Activated T-helper 2 cell treated with anti-CD3 and anti-CD28 coated beads, Interferon-gamma antibody, Interleukin-2, Interleukin-4, amounts not matched to agents 10 μg/mL and 5 μg/mL and 100 μg/mL, durations not matched to agents 14 hours and 24 hours and 36 hours (primary cell): ENCODE measurements at places on chromosomes 5 and 9. TPM values are rescaled to one million over a fixed set of nuclear protein-coding genes. Genes with fewer than 3 reads are reported as not detected.
A peak's percentile ranks its signal among the peaks of the same experiment; 100 is the strongest.

FBN2 gene
- not detected in 2 replicates for total RNA-seq

DNA sequence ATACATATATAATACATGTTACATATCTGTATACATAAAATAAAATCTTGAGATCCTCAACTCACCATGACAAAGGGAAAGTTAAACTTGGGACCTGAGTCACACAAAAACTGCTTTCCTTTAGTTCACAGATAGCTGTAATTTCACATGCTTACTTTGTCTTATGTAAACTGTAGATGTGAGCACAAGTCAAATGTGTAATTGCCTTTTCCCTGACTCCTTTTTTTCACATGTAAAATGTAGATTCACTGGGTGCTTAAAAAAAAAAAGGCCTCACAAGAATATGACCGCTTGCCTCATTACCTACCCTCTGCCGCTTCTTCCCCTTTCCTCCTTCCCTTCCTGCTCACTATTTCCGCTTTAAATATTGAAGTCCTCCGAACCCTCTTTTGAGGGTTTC, 21.9 kb upstream of the FAM169A start:
- no peak for DNase-seq
- H3K4me3 ChIP-seq, result no peak overlapping the region
- H3K27ac ChIP-seq, result no peak overlapping the region
- H3K27me3 ChIP-seq, result peaks cover 13% of the 10 kb centered on the region
- H3K4me1 ChIP-seq, result no peaks in the 10 kb centered on the region

- H3K4me3 ChIP-seq, result peak overlapping the region; percentile 97
- peaks cover 7% of the 10 kb centered on the region for H3K36me3 ChIP-seq
- peak overlapping the region; percentile 94 for H3K27ac ChIP-seq
- H3K27me3 ChIP-seq, result no peaks in the 10 kb centered on the region
- peak; percentile 61 for DNase-seq
- H3K4me1 ChIP-seq, result peaks cover 25% of the 10 kb centered on the region
Observed at GRCh38 chr5:134527156-134527960, 1.9 kb downstream of the JADE2 start.

- H3K27ac ChIP-seq, result no peak overlapping the region
- H3K27me3 ChIP-seq, result no peaks in the 10 kb centered on the region
- H3K4me3 ChIP-seq, result no peak overlapping the region
Observed at GRCh38 chr5:111574311-111574710, 62.0 kb upstream of the STARD4 start.

CCDC171 gene
- 1.8 and 2.0 TPM in 2 replicates for total RNA-seq

PDE6A gene
- not detected in 2 replicates for total RNA-seq

SAP30L gene
- total RNA-seq, result 35.9 and 36.0 TPM in 2 replicates

DNA sequence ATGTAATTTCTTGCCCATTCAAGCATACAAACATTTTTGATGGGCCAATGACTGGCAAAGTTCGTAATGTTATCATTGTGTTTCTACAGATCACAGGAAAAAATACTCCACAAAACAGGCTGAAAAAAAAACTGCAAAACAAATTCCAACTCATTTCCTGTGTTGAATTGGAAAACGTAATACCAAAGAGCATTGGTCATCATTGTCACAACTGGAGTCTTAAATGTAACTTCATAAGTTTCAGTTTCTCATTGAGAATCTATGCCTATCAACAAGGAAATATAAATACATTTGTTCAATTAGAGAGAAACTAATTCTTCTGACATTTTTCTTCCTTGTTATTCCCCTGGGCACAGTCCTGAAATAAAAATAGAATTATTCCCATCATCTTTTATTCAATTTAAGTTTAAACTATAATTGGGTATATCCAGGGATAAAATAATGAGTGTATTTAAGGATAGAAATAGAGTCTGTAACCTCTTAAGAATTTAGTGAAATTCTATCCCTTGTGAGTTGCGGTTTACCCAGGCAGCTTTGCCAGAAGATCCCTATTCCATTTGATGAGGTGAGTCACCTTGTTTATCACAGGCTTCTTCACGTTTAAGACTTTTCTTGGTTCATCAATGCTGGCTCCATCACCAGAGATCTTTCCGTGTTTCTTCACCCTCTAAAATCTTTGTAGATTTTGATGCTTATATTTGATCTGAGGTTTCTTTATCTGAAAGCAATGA, 112.7 kb upstream of the ITGA1 start:
- DNase-seq, result no peak
- no peak overlapping the region for H3K27ac ChIP-seq
- peaks cover 5% of the 10 kb centered on the region for H3K4me1 ChIP-seq

DNA sequence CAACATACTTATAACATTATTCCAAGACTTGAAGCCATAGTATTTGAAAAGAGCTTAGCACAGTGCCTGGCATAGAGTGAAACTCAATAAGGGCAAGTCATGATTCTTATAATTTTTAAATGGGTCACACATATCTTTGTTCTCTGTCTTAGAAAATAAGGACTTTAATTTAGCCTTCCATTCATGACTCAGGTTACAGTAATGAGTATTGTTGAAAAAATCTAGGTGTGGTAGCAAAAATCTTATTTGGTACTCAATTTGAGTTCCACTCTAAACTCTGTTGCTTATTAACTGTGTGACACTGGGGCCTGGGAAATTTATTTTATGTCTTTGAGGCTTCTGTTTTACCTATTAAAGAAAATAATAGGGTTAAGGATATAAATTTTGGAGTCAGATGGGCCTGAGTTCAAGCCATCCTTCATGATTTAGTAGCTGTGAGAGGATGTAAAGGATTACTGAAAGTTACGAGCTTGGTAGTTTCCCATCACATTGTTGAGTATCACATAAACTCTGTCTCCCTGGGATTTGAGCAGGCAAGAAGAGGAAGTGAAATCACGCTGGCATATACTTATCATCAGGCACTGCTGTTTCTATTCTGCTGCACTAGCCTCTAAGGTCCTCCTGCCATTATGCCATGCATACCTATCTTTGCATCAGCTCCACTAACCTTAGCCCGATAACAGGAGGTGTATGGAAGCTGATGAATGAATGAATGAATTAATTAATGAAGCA, 1.5 kb downstream of the SPINK9 start:
- H3K27ac ChIP-seq, result no peak overlapping the region
- no peak overlapping the region for H3K4me3 ChIP-seq
- H3K36me3 ChIP-seq, result no peaks in the 10 kb centered on the region
- DNase-seq, result no peak

DNA sequence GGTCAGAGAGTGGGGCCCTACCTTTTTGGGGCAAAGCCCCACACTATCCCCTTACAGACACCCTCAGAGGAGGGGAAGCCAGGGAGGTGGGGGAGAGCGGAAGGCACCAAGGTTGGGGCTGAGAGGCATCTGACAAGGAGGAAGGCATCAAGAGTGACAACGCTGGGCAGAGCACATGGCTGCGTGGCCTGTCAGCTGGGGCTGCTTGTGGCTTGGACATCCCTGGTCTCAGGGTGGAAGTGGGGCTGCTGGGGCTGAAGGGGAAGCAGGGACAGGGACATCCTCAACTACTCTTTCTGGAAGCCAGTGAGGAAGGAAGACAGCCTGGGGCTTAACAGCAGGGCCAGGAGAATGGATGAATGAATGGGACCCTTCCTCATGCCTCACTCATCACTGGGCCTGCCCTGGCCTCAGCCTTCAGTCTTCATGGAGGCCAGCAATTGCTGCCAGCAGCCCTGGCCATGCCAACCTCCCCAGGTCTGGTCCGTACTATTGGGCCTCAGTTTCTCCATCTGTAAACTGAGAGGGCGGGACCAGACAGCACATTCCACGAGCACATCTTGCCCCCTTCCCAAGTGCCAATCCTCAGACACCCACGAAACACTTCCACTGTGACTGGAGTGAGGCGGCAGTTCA, 993 bp upstream of the RALGDS start:
- DNase-seq, result no peak
- peak overlapping the region; percentile 34 for H3K4me3 ChIP-seq
- H3K27me3 ChIP-seq, result no peaks in the 10 kb centered on the region
- H3K4me1 ChIP-seq, result peaks cover 36% of the 10 kb centered on the region

DNA sequence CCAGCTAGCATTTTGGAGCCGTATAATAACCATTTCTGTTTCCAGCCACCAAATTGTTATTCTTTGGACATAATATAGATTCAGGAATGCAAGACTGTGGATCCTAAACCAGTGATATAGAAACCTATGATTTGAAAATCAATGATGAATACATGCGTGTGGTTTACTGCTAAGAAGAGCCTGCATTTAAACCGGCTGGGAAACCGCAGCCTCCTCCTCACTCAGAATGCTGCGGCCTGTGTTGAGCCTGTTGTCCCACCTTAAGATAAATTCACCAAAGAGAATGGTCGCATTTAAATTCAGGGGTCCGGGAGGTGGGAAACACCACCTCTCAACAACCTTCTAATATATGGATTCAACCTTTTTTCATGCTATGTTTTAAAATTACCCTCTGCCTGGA, 148.0 kb downstream of the MEF2C start:
- H3K27me3 ChIP-seq, result peaks cover 11% of the 10 kb centered on the region
- DNase-seq, result no peak
- peaks cover 5% of the 10 kb centered on the region for H3K4me1 ChIP-seq
- no peaks in the 10 kb centered on the region for H3K36me3 ChIP-seq
- no peak overlapping the region for H3K27ac ChIP-seq

DNA sequence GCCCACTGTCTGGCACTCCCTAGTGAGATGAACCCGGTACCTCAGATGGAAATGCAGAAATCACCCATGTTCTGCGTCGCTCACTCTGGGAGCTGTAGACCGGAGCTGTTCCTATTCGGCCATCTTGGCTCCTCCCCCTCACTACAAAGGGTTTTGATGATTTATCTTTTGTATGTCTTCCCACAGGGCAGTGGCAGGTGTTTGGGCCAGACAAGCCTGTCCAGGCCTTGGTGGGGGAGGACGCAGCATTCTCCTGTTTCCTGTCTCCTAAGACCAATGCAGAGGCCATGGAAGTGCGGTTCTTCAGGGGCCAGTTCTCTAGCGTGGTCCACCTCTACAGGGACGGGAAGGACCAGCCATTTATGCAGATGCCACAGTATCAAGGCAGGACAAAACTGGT, 9.4 kb downstream of the BTNL8 start:
- no peak overlapping the region for H3K4me3 ChIP-seq
- H3K27ac ChIP-seq, result no peak overlapping the region
- H3K27me3 ChIP-seq, result no peaks in the 10 kb centered on the region

DNA sequence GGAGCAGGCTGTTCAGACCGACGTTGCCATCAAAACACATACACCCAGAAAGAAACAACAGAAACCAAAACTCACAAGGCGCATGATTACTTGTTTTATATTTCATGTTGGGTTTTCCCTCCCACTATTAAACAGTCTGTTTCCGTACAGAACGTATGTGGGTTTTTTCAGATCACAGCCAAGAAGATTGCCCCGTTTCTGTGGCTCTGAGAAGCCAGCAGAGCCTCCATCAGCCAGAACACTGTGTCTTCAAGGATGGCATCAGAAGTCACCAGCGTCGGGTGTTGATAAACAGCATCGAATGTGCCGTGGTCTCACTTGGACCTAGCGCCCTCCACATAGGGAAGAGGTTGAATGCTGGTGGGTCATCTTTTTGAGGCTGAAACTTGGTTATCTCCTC, 42.8 kb downstream of the FAM78A start:
- peak overlapping the region; percentile 85 for H3K27ac ChIP-seq
- no peak for DNase-seq
- peaks cover 57% of the 10 kb centered on the region for H3K36me3 ChIP-seq
- H3K4me3 ChIP-seq, result peak overlapping the region; percentile 39
- H3K27me3 ChIP-seq, result no peaks in the 10 kb centered on the region
- H3K4me1 ChIP-seq, result peaks cover 23% of the 10 kb centered on the region

DNA sequence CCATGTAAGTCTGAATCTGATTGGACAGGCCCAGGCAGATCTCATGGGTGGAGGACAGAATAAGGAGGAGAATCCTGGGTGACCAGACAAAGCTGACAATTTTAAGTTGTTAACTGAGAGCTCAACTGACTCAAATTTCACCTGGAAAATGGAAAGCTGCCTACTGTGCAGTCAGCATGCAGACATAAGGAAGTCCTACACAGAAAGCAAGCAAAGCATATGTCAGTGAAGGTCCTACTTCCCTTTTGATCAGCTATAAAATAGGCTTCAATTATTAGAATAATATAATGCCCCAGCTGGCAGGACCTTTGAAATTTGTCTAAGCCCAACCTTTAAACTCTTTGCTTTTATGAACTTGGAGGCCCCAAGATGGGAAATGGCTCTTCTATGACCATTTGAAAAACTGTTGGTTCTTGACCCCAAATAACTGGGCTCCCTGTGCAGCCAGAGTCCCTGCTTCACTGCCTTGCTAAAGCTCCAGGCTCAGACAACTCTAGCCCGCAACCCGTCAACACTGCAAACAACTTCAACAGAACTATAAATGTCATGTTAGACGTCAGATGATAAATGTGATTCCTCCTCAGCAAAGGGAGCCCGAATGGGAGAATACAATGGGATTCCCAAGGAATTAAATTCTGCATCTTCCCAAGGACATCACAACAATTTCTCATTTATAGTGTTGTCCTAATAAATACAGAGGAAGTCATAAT, 118.9 kb upstream of the ADRA1B start:
- H3K27me3 ChIP-seq, result peaks cover 6% of the 10 kb centered on the region
- no peak overlapping the region for H3K27ac ChIP-seq
- no peak overlapping the region for H3K4me3 ChIP-seq
- DNase-seq, result no peak

DNA sequence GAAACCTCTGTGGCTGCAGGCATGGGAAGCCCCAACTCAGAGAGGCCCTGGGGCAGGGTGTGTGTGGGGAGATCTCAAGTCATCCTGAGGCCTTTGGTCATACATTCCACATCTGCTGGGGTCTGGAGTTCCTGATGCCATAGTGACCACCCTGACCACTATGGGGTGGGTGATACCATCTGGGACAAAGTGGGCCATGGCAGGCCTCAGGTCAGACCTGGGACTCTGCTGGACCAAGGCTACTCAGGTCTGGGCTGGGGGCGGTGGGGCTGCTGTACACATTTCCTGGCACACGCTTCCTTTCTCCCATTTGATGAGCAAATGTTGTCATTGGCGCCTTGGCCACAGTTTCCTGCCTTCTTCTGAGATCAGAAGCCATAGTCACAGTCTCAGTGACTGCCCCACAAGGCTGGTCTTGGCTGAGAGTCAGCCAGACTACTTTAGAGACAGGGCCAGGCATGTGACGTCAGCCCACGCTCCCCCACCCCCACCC, 15.1 kb upstream of the ACSL6 start:
- no peak overlapping the region for H3K27ac ChIP-seq
- H3K27me3 ChIP-seq, result peaks cover 12% of the 10 kb centered on the region
- H3K4me3 ChIP-seq, result no peak overlapping the region
- peaks cover 10% of the 10 kb centered on the region for H3K4me1 ChIP-seq
- DNase-seq, result no peak
- peaks cover 2% of the 10 kb centered on the region for H3K36me3 ChIP-seq

DNA sequence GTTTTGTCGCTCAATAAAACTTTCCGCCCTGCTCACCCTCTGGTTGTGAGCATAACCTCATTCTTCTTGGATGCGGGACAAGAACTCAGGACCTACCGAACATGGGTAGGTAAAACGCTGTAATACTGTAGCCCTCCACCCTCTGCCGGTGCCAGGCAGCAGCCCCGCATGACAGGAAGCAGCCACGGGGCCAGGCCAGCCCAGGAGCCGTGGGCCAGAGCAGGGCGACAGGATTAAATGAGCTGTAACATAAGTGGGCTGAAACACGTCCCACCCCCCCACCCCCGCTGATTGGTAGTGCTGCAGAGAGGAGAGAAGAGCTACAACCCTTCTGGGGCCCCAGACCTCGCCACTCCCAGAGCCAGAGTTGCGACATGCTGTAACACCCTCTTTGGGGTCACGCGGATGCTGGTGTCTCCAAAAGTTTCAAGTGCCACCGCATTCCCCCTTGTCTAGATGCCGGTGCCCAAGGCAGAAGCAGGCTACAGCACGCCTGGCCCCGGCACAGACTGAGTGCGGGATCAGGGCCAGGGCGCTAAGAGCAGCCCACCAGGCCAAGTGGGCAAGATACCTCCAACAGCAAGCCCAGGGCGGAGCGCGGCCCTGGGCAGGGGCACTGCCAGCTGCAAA, 81.8 kb downstream of the FBXW11 start:
- H3K27me3 ChIP-seq, result no peaks in the 10 kb centered on the region
- no peak overlapping the region for H3K4me3 ChIP-seq
- no peak overlapping the region for H3K27ac ChIP-seq
